ENCODE measurements at places on chromosomes 12 and 14. TPM values are rescaled to one million over a fixed set of nuclear protein-coding genes. Genes with fewer than 3 reads are reported as not detected.

DNA sequence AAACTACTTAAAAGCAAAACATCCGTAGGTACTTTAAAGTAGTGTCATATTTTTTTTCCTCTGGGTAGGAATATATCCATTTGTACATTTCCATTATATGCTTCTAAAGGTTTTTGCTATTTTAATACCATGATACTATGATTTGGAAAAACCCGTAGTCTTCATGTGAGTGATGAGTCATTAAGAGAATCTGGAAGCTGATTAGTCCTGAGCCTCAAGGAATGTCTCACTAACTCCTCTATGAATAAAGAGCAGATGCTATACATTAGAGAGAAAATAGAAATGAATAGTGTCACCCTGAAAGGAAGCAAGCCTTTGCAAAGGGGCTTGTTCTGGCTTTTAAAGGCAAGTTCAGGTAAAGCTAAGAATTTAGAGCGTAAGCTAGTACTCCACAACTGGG lies 432.1 kb downstream of the CCDC91 start:
- H3K4me1 ChIP-seq: no peaks in the 10 kb centered on the region
- H3K36me3 ChIP-seq: no peaks in the 10 kb centered on the region
- H3K27ac ChIP-seq: no peak overlapping the region
- no peaks in the 10 kb centered on the region for H3K27me3 ChIP-seq
- H3K4me3 ChIP-seq: no peak overlapping the region

- DNase-seq: no peak
- peaks cover under 1% of the 10 kb centered on the region for H3K4me1 ChIP-seq
- no peaks in the 10 kb centered on the region for H3K36me3 ChIP-seq
Measured at GRCh38 chr14:74653386-74654138, 41.5 kb upstream of the LTBP2 start.

DNA sequence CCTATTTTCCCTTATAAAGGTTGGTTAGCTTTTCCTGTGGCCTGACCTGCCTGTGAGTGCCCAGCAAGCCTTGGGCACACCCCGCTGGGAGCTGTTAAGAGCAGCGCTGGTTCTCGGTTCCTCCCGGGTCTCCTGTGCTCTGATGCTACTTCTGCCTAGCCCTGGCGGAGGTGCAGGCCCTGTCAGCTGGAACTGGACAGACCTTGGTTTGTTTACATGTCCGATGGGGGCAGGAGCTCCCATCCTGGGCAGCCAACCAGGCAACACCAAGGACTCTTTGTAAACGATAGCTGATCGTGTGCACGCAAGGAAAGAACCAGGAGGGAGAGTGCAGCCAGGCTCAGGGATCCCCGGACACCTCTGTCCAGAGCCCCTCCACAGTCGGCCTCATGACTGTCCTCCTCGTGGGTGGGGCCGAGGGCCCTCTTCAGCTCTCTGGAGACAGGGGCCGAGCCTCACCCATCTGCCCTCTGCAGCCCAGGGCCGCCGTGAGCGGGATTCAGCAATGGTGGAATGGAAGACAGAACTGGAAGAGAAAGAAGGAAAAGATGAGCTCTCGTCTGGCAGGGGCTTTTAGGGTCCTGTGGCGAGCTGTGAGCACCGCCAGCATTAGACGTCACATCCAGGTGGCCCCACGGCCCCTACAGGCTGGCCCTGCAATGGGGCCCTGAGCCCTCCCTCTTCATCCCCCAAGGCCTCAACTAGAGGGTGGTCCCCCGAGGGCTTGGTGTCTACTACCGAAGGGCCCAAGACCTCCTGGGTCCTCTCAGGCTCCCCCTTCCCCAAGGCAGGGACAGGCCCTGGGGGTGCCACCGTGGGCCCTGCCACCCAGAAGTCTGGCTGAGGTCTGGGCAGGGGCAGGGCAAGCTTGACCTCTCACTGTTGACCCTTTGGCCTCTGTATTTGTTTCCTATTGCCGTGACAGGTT lies 12.3 kb downstream of the TNFAIP2 start:
- H3K27me3 ChIP-seq: peaks cover 14% of the 10 kb centered on the region
- H3K27ac ChIP-seq: no peak overlapping the region

DNA sequence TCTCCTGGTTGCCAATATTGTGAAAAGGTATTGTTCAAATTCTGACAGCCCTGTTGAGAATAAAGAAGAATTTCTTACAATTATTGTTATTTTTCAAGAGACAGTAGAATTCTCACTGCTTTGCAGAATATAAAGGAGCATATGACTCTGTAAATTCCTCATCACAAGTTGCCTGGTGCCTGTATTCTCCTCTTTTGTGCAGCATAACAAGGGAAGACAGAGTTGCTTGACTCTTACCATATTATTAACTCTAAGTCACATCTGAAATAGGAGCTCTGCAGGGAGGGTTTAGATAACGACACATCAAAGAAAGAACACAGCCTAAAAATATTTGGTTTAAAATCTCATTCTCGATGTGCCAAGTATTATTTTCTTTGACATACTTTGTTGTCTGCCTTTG lies 31.1 kb downstream of the MYF5 start:
- no peaks in the 10 kb centered on the region for H3K36me3 ChIP-seq
- no peaks in the 10 kb centered on the region for H3K27me3 ChIP-seq
- H3K4me3 ChIP-seq: no peak overlapping the region
- H3K27ac ChIP-seq: no peak overlapping the region
- no peak for DNase-seq

DNA sequence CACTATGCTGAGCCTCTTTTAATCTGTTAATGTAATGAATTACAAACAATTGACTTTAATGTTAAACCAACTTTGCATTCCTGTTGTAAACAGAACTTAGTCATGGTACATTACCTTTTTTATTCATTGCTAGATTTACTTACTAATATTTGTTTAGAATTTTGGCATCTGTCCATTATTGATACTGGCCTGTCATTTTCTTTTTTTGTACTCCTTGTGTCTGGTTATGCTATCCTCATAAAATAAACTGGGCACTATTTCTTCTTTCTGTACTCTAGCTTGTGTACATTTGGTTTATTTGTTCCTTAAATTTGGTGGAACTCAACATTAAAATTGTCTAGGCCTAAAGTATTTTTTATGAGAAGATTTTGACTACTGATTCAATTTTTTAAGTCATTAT lies 32.1 kb downstream of the SPATA7 start:
- no peak for DNase-seq
- peaks cover 9% of the 10 kb centered on the region for H3K4me1 ChIP-seq
- no peaks in the 10 kb centered on the region for H3K27me3 ChIP-seq
- peaks cover 14% of the 10 kb centered on the region for H3K36me3 ChIP-seq
- H3K27ac ChIP-seq: no peak overlapping the region

GRCh38 chr12:40382217-40382616 lies 157.4 kb downstream of the LRRK2 start:
- H3K4me3 ChIP-seq: no peak overlapping the region
- H3K27ac ChIP-seq: no peak overlapping the region
- H3K27me3 ChIP-seq: no peaks in the 10 kb centered on the region

The ATG2B gene
- 54.2 TPM for total RNA-seq

The ATP23 gene
- 6.1 TPM for total RNA-seq

The RILPL1 gene
- 13.9 TPM for total RNA-seq
